A172 (cell line): ENCODE measurements at places on chromosomes 2 and 18. TPM values are rescaled to one million over a fixed set of nuclear protein-coding genes. Genes with fewer than 3 reads are reported as not detected.
A peak's percentile ranks its signal among the peaks of the same experiment; 100 is the strongest.

The DSG1 gene
- total RNA-seq = not detected in 2 replicates

DNA sequence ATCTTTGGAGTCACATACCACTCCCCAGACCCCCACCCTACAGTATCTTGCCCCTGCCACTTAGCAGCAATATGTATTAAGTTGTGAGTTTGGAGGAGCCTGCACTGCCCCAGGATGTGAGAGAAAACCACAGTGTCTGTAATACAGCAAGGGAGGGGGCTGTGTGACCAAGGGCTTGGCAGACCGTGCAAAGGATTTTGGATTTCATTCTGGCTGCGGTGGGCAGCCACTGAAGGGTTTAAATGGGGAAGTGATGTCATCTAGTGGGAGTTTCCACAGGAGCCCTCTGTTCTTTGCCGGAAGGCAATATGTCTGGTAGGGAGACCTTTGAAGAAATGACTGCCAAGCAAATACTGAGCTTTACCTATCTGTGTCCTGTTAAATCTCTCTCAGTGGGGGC, 202.4 kb downstream of the FHOD3 start:
- no peak for DNase-seq

The SCN2A gene
- total RNA-seq = 0.17 and 0.19 TPM in 2 replicates

DNA sequence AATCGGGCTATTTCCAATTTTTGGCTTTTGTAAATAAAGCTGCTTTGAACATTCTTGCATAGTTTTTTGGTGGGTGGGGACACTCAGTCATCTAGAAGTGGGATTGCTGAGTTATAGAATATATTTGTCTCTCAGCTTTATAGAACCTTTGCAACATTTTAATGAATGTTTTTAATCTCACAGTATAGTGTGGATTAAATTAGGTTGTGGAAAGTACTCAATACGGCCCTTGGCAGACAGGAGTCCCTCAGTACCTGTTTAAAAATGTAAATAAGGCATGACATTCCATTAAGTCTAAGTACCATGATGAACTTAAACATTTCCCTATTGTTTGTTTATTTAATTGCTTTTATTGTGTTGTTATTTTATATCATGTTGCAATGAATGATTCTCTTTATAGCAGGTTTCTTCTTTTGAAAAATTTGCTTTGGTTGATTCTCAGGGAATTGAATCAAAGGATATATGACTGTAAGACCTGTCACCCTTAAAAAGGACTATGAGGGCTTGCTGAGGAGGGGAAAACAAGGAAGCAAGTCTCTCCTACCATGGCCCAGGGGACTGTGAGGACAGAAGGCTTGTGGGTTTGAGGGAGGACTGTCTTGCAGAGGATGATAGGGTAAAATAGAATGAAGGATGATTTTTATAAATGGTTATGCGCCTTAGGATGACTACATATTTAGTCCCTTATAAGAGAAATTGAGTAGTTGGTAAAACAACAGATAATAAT, 165.1 kb downstream of the RPIA start:
- no peak for DNase-seq

The SIX3 gene
- total RNA-seq = not detected in 2 replicates

DNA sequence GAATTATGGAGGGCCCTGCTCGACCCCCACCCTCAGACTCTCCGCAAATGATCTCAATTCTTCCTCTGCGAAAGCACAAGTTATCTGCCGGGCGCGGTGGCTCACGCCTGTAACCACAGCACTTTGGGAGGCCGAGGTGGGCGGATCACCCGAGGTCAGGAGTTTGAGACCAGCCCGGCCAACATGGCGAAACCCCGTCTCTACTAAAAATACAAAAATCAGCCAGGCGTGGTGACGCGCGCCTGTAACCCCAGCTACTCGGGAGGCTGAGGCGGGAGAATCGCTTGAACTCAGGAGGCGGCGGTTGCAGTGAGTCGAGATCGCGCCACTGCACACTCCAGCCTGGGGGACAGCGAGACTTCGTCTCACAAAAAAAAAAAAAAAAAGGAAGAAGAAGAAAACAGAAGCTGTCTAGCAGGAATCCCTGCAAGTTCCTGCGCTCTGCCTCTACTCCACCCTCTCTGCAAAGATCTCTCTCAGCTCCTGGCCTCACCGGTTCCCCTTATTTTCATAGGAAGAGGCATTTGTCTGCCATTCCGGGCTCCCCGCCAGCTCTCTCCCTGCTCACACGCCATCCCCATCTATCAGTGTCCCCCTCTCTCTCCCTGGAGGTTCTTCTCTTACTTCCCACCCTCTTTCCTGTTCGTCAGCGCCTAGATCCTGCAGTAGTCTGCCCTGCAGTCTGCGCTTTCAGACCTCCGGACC, 13.5 kb upstream of the COLEC12 start:
- DNase-seq = no peak

The PCARE gene
- not detected in 2 replicates for total RNA-seq

DNA sequence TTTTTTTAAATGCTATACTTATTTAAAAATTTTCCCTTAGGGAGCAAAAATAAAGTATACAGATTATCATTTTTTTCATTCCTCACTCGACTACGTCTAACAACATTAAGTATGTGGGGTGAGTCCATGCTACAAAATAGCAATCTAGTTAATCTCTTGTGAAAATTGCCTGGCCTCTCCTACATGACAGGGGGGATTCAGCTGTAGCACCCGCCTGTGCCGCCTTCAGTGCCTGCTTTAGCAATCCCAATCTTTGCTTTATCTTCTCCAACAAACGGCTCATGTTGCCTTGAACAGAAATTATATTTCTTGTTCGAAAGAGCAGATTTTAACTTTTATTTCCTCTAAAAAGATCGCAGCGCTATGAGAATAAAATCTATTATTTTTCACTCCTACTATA, 2.4 kb upstream of the SOX11 start:
- no peak for DNase-seq

The RSAD2 gene
- 2.8 and 3.5 TPM in 2 replicates for total RNA-seq

The CRYGD gene
- total RNA-seq = not detected in 2 replicates

The MOGAT1 gene
- not detected in 2 replicates for total RNA-seq

GRCh38 chr18:7803956-7804469, 236.9 kb downstream of the PTPRM start:
- no peak for DNase-seq

The FSHR gene
- total RNA-seq = not detected in 2 replicates

The GATA6 gene
- 3.9 and 4.3 TPM in 2 replicates for total RNA-seq

The RND3 gene
- total RNA-seq = 155 and 205 TPM in 2 replicates

The DDX1 gene
- total RNA-seq = 112 and 120 TPM in 2 replicates

The MSTN gene
- 0.02 TPM in 1 of 2 replicates, not detected in the other for total RNA-seq

GRCh38 chr18:77985526-77986281, 736.1 kb downstream of the GALR1 start:
- DNase-seq = no peak

DNA sequence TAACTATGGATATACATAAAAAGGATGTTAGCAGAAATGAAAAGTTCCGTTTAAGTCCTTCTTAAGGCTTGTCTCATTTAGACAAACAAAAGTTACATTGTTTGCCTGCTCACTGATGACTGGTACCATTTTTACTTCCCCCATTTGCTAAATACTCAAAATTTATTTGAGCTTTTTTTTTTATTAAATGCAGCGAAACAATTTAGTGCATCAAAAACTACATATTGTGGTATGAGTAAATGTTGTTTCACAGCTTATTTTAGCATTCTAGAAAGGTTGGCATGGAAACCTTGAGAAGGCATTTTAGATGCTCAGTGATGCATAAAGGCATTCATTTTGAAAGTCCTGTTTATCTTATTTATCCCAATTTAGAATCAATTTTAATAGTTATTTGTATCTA, 100.0 kb downstream of the MAP2 start:
- DNase-seq = no peak

- peak; percentile 89 for DNase-seq
Measured at GRCh38 chr18:23784832-23785245, 95.6 kb downstream of the LAMA3 start.

DNA sequence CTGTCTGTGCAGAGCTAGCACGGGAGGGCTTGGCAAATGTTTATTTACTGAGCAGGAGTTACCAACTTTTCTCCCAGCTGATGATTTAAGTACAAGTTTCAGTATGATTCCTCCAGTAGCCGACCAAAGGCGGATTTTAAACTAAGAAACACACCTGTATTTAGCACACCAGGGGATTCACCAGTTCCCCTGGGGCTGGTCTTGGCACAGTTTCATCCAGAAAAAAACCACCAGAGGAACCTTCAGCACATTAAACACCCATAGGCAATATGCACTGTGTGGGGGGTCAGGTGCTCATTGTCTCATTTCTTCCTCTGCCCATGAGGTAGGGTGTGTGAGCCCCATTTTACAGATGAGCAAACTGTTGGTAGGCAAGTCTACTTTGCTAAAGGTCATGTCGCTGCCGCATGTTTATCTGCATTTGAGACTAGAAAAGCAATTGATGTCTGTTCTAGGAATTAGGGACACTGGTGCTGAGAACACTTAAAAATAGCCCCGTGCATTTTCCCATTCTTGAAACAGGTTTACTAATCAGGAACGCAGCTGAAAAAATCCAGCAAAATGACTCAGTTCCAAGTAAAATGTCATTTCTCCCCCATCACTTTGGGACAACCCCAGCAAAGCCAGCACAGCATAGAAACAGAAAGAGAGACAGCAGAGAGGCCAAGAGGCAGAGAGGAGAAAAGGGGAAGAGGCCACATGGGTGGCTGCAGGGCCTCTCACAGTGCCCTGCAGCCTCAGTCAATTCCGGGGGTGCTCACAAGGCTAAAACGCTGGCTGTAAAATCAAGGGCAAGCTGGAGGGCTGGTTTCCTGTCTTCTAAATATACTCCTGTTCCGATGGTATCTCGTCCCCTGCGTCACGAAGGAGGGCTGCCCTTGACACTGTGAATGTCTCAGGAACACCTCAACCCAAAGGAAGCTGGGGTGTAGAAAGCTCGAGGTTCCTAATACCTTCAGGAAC, 166.8 kb upstream of the ID2 start:
- DNase-seq = no peak

DNA sequence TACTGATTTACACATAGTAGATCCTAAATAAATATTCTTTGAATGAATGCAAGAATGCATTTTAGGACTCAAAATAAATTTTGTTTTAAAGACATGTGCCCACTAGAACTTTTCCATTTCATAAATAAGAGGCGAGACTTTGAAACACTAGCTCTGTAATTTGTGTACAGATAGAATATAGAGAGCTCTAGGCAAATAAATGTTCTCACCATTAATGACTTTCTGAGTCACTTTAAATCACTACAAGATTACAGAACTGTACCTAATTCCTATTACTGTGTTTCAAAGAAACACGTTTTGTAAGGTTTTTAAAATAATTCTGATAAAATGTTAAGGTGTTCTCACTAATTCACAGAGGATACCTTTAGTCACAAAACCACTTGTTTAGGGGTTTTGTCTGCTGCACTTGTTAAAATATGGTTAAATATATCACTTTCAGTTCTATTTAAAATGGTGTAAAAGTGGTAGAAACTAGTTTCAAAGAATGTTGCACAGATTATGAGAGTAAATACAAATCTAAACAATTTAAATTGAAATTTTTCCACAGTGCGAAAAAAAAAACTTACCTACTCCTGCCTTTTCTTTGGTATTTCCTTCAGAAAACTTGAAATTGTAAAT, 158.7 kb upstream of the ZC3H15 start:
- DNase-seq = no peak

- peak; percentile 29 for DNase-seq
Measured at GRCh38 chr2:64019975-64020528, 824 bp upstream of the VPS54 start.

The FABP1 gene
- total RNA-seq = not detected in 2 replicates

The HOXD13 gene
- total RNA-seq = 4.2 and 5.2 TPM in 2 replicates

- DNase-seq = no peak
Measured at GRCh38 chr2:128601298-128602037, 282.8 kb upstream of the HS6ST1 start.

DNA sequence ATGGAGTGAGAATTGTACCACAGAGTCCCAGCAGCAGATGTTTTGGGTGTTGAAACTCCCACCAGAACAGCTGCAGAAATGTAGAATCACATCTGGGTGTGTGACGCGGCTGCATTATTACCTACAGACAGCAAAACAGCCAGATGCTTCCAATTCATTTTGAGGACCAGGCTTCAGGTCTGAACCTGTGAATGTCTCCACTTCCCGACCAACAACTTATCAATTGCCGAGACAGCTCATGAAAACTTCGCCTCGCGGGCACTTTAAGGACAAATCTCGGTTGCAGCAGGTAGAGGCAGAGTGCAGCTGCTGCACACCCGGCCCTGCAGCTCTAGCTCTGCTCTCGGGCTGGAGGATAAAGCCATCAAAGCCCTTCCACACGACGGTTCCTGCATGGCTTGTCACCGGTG, 202.0 kb downstream of the HRH4 start:
- no peak for DNase-seq

DNA sequence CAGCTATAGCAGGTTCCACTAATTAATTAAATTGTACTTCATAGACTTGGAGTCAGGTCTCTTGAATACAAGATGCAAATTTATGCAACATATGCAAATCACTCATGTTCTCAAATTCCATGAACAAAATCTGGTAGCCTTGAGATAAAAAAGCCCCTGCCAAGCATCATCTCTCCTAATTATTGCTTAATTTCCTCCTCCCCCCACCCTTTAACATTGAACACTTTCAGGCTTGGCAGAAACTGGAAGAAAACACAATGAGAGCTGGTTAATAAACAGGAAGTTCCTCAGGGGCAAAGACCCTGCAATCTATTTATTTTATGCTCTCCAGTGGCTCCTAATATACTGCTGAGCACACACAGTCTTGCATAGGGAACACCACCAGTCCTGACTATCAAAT, 35.6 kb upstream of the ACVR1 start:
- no peak for DNase-seq

The GMPPA gene
- 52.5 and 54.7 TPM in 2 replicates for total RNA-seq

GRCh38 chr2:178315078-178315477, 120.8 kb downstream of the OSBPL6 start:
- no peak for DNase-seq

The NR4A2 gene
- 0.10 TPM in 2 replicates for total RNA-seq

DNA sequence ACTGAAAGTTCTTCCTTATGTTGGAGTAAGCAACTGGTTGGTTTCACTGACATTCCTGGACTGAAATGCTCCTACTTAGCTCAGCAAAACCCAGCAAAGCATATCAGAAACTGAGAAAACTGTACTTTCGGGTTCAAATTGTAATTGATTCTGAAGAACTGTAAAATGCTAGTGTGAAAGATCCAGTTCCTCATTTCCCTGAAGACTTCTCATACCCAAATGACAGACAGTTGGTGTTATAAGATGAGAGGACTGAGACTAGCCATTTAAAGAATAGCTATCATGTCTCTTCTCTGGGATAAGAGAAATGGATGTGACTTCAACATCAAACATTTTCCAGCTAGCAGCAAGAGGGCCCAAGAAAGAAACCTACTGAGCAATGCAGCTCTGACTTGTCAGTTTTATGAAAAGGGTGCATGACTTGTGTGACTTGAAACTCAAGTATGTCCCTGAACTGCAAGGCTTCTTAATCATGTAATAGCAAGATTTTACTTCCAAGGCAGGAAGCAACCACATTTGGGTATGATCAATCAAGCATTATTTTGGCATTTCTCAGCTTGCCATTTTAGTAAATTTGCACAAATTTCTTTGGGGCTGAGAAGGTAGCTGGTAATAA, 420.3 kb upstream of the MMADHC start:
- DNase-seq = no peak

The DQX1 gene
- 0.17 TPM in 1 of 2 replicates, not detected in the other for total RNA-seq

The CAPN13 gene
- total RNA-seq = not detected in 2 replicates
